Hematopoietic multipotent progenitor cell treated with erythropoietin and hydrocortisone succinate and interleukin-3 and kit ligand, for 6 days (in vitro differentiated cells): ENCODE measurements at places on chromosomes 12 and 14.
A peak's percentile ranks its signal among the peaks of the same experiment; 100 is the strongest.

DNA sequence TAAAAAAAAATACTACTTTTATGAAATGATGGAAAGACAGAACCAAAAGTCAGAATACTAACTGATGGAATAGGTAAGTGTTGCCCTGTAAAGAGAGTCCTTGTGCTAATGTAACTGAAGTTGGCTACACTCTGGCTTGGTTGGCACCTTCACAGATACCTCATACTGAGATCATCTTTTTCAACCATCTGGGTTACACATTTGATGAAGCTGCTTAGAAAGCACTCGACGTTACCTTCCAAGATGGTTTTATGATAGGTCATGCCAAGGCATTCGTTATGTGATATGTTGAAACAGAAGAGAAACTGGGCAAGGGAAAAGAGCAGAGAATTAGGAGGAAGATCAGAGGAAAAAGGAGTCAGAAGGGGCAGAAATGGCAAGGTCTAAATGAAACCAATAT lies 203.8 kb downstream of the ADAMTS20 start:
- no peak for DNase-seq

DNA sequence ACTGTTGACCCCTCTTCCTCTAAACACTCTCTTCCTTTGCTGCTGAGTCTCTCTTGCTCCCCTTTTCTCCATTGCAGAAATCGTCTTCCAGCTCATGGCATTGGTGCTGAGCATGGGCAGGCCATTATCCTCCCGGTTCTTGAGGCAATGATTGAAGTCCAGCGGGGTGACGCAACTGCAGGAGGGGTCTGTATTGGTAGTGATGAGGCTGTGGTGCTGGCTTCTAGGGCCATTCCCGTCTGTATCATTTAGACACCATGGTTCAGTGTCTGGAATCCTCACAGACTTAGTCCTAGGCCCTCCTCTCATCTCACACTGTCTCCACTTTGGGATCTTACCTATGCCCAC lies 720 bp upstream of the SLC22A17 start:
- DNase-seq = no peak

GRCh38 chr14:96958057-96958456 lies 160.9 kb downstream of the VRK1 start:
- no peak for DNase-seq

DNA sequence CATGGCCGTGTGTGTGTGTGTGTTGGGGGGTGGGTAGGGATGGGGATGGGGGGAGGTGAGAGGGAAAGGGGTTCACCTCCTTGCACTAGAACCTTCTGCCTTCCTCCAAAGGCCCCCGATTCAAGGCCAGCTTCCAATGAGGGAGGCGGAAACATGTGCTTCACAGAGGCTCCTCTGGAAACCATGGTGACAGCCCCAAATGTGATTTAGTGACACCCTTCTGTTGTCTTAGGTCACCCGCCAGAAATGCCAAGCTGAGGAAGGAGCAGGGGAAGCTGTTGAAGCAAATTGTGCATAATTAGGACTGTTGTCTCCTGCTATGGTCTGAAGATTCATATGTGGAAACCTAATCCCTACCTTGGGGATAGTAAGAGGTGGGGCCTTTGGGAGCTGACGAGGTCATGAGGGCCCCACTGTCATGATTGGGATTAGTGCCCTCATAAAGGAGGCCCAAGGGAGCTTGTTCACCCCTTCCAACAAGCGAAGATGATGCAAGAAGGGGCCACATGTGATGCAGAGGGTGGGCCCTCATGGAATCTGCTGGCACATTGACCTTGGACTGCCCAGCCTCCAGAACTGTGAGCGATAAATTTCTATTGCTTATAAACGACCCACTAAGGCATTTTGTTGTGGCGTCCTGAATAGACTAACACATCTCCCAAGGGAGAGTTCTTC lies 95.2 kb downstream of the AACS start:
- no peak for DNase-seq

DNA sequence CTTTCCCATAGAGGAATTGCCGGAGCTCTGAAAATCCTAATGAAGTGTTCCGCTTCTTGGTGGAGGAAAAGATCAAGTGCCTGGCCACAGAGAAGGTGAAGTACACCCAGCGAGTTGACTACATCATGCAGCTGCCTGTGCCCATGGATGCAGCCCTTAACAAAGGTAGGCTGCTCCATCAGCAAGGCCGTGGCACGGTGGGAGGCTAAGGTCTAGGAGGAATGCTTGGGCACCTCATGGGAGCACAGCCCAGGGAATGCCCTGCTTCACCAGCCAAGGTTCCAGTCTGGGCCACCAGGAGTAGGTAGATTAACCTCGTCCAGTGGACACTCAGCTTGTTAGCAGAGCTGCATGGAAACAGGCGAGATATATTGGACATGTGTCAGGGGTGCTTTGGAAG lies 6.4 kb upstream of the TPI1 start:
- no peak for DNase-seq

DNA sequence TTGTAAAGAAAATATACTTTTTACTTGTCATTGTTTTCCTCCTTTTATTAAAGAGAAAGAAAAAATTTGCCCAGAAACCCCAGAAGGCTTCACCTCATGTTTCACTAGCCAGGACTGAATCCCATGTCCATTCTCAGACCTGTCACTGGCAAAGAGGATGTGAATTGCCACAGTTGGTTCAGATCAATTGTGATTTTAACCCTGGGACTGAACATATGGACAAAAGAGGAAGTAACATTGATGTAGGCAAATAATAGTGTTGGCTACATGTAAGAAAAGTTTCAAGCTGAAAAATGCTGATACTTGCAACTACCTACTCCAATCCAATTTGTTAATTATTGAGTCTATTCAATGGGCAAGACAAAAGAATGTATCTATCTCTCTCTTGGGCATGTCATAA lies 8.6 kb upstream of the CCDC196 start:
- DNase-seq = peak; percentile 13

GRCh38 chr14:92587700-92588085 lies 74.1 kb downstream of the RIN3 start:
- no peak for DNase-seq

GRCh38 chr14:63229330-63230059 lies 25.3 kb downstream of the RHOJ start:
- no peak for DNase-seq

GRCh38 chr12:8829621-8830020 lies 7.2 kb downstream of the A2ML1 start:
- DNase-seq = no peak

DNA sequence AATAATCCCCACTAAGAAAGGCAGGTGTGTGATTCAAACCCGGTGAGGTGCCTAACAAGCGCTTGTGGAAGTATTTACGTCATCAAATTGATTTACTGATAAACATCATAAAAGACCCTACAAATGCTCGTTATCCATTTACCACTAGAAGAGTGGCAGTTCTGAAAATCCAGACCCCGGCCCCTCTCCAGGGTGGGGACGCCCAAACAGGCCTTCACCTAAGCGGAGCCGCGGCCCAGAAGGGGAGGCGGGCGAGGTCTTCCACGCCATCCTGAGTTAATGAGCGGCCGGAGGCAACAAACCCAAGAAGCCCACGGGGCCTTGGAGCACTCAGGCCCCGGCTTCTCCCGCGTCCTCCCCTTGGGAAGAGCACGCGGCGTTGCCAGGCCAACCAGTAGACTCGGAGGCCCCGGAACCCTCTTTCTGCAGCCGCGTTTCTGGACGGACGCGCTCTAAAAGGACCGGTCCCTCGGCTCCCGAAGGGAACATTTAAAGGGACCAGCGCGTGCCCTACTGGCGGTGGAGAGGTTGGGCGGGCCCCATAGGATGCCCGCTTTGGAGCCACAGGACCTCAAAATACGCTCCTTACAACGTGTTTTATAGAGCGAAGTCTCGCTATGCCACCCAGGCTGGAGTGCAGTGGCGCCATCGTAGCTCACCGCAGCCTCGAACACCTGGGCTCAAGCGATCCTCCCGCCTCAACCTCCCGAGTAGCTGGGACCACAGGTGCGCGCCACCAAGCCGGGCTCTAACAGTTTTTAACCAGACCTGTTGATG lies 3.5 kb downstream of the PTPN21 start:
- peak; percentile 70 for DNase-seq

DNA sequence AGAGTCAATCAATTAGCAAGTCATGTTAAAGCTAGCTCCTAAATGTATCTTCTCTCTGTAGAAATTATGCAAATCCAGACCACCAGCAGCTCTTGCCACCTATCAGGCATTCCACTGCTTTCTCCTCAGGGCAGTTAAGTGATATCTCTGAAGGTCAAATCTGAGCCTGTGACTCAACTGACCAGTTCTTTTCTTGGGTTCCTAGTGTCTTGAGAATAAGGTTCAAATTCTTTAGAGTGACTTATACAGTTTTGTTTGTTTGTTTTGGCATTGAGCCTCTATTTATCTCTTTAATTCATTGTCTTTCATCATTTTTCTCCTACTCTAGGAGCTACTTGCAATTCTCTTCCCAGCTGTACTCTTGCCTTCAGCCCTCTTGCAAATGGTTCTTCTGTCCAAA lies 2.5 kb upstream of the LRIG3 start:
- no peak for DNase-seq

DNA sequence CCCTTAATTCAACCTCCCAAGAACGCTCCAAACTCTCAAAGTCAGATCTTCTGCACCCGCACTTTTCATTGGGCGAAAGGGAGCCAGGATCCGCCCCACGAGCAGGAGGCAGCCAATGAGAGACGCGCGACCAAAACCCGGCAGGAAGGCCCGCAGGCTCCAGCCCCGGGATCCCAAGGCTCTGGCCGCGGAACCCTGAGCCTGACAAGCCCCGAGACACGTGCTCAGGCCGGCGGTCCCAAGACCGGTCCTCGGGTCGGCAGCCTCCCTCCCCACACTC lies 438 bp downstream of the DDX54 start:
- peak; percentile 97 for DNase-seq

- DNase-seq = peak; percentile 53
These were observed 25.2 kb downstream of the ARHGAP5 start for GRCh38 chr14:32102152-32102787.

- DNase-seq = no peak
These were observed 956.4 kb upstream of the TMEM132C start for GRCh38 chr12:127310548-127310947.

DNA sequence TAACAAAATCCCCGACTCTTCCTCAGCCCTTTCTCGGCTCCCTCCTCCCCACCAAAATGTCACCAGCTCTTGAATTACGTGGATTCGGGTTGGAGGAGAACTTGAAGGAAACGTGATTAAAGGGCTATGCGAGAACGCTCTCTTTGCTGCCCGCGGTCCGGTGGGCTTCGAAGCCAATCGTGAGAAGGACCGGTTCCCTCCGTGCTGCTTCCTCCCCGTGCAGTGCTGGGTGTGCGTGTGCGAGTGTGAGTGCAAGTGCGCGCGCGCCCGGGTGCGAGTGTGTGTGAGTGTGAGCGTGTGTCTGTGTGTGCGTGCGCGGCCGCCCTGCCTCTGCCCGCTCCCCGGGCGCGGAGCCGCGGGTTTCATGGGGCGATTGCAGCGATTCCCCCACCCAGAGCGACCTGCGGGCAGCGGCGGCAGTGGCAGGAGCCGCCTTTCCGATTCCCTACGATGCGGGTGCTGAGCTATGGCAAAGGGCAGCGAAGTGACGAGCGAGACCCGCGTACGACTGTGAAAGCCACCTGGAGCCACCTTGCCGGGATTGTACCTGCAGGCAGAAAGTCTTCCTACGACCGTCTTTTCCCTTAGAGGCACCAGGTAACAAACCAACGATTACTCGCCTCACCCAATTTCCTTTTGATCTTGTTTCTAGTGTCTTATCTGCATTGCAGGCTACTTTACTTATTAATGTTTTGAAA lies 1.4 kb downstream of the LRFN5 start:
- DNase-seq = no peak

GRCh38 chr14:48936849-48937248 lies 649.3 kb downstream of the RPS29 start:
- no peak for DNase-seq

DNA sequence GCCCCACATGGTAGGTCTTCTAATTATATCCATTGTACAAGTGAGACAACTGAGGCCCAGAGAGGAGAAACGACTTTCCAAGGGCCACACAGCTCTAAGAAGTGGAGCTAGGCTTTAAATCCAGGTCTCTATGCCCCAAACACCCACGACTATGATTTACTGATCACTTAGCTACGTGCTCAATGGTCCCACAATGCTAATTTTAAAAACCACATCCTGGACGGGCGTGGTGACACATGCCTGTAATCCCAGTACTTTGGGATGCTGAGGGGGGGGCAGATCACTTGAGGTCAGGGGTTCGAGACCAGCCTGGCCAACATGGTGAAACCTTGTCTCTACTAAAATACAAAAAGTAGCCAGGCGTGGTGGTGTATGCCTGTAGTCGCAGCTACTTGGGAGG lies 8.4 kb upstream of the MLEC start:
- DNase-seq = no peak

GRCh38 chr12:6187948-6188793 lies 12.0 kb upstream of the CD9 start:
- no peak for DNase-seq

DNA sequence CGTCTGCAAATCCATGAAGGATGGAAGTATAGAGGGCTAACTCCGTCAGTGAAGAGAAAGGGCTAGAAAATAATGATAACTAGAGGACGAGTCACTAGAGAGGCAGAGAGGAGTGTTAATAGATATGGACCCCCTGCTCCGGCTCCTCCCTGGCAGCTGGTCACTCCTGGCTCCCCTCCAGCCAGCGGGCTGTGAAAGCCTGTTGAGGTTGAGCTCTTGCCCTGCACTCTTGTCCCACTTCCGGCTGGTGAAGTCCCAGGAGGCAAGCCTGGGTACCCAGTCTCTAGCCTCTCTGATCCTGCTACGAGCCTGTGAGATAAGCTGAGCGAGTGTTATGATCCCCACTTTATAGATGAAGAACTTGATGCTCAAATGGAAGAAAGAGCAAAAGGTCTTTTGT lies 90.3 kb downstream of the RFX4 start:
- no peak for DNase-seq

DNA sequence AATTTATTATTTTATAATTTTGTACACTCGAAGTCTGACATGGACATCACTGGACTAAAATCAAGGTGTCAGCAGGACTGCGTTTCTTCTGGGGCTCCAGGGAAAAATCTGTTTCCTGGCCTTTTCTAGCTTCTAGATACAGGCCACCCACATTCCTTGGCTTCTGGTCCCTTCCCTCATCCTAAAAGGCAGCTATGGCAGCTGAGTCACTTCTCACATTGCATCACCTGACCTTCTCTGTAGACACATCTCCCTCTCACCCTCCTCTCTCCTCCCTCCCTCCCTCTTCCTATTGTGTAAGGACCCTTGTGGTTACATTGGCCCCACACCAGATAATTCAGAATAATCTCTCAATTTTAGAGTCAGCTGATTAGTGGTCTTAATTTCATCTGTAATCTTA lies 92.4 kb downstream of the RPS6KA5 start:
- peak; percentile 72 for DNase-seq

- no peak for DNase-seq
These were observed 156.5 kb upstream of the C14orf180 start for GRCh38 chr14:104422837-104423681.

- peak; percentile 81 for DNase-seq
These were observed 212.1 kb downstream of the GXYLT1 start for GRCh38 chr12:41932470-41932991.

GRCh38 chr12:49923880-49924556 lies 20.3 kb upstream of the FAIM2 start:
- DNase-seq = no peak

- no peak for DNase-seq
These were observed 11.1 kb downstream of the PLBD2 start for GRCh38 chr12:113369391-113369985.

- no peak for DNase-seq
These were observed 167.4 kb downstream of the SNAPC1 start for GRCh38 chr14:61929651-61930050.

- no peak for DNase-seq
These were observed 271.6 kb upstream of the ATP2B1 start for GRCh38 chr12:89980236-89980635.
